Body of pancreas (tissue), 4 donors: ENCODE measurements at places on chromosomes 3 and 15.

DNA sequence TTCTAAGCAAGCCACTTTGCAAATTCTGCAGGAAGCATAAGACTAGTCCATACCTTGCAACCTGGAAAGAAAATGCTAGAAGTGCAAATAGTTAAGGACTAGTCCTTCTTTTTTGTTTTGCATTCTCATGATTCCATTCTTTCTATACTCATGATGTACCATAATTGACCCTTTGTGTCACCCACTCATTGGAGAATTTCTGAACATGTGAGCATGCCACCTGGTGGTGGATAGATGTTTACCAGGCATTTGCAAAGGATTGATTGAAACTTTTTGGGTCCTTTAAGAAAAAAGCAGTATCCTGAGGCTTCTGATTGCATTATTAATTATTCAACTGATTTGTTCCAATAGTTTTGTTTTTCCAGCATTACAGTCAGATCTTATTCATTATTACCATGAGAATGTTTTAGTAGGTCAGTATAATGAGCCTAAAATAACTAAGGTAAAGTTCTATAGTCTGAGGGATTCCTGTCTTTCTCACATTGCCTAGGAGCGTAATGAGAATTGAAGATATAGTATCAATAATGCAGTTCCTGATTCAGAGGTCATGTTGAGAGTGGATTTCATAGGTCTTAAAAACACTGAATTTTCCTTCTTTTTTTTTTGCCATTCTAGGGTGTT lies 20.2 kb upstream of the DIPK2A start:
- peak; percentile 8 for DNase-seq

GRCh38 chr15:68126396-68126795 lies 72.3 kb downstream of the PIAS1 start:
- DNase-seq, result no peak

DNA sequence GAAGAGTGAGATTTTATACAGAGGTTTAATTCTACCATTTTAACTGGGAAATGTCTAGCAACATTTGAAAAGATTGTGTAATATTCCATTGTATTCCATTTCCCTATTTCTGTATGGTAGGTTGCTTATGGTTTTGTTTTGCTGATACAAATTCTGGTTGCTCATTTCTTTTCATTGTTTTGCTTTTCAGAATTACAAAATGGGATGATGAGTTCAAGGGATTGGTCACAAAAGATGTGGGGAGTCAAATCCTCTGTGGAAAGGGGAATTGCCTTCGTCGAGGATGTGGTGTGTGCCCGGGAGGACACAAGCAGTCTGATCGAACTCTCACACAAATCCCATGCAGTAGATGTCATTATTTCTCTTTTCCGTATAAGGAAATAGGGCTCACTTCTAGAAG lies 18.3 kb downstream of the SLCO3A1 start:
- DNase-seq, result no peak

DNA sequence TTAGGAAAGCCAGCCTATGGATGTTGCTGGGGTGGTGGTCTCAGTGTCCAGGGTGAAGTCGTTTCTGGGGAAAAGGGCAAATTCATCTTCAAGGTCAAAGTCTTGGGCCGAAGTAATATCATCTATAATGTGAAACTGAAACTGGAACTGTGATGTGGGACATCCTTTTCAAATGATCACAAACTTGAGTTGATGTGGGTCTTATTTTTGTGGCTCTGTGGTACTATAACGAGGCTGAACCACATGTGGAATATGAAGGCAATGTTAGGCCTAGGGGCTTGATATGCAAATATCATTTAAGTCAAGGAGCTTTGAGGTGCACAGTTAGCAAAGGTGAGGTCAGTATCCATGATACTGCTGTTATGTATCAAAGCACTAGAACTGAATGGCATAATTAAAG lies 1.5 kb upstream of the CD200R1L start:
- DNase-seq, result no peak

GRCh38 chr3:185647880-185648210 lies 61.8 kb downstream of the SENP2 start:
- DNase-seq, result no peak

DNA sequence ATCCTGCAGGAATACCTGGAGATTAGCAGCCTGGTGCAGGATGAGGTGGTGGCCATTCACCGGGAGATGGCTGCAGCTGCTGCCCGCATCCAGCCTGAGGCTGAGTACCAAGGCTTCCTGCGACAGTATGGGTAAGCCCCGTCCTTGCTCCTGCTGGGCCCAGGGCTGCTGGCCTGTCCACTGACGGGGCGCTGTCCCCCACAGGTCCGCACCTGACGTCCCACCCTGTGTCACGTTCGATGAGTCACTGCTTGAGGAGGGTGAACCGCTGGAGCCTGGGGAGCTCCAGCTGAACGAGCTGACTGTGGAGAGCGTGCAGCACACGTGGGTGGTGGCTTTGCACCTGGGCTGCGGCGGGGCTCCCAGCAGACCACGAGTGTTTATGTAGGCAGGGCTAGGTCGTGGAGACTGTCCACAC lies 5.0 kb downstream of the FES start:
- DNase-seq, result no peak

DNA sequence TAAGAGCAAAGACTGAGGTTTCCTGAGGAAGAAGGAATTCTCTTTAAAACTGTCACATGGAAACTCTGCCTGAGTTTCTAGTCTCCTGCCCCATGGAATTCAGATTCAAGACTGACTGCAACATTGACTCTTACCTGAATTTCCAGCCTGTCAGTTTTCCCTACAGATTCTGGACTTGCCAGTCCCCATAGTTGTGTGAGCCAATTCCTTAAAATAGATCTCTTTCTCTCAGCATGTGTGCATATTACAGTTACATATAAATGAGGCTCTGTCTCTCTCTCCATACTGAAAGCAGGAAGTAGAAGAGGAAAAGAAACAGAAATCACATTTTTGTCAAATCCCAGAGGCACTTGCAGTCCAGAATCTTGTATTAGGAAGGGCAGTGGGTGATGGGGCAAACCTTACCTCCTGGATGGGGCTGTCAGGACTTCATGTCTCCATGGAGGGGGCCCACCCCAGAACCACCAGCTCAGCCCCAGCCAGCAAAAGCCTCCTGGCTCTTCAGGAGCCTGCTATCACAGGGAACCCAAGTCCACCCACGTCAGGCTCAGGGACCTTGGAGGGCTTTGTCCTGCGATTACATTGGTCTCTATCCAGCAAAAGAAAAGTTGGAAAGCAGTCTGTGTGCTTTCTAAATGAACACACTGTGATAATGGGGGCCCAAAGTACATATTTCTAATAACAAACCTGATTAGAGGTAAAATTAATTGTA lies 18.8 kb upstream of the GOLGA8J start:
- DNase-seq, result peak; percentile 6

DNA sequence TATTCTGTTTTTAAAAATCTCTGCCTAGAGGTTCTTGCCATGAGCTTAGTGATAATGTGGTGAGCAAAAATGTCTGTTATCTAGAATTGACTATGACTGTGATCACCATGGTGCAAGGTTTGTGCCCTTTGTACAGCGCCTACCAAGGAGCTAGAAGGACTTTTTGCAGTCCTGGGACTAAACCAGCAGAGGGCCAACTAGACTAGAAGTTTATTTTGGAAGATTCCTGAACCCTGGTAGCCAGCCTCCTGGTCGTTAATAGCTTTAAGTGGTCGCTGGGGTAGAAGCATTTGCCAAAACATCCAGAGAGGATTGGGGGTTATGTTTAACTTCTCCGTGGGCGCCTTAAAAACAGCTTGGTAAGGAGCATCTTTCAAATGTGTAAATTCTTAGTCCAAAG lies 7.8 kb downstream of the SCG5 start:
- DNase-seq, result peak; percentile 50

DNA sequence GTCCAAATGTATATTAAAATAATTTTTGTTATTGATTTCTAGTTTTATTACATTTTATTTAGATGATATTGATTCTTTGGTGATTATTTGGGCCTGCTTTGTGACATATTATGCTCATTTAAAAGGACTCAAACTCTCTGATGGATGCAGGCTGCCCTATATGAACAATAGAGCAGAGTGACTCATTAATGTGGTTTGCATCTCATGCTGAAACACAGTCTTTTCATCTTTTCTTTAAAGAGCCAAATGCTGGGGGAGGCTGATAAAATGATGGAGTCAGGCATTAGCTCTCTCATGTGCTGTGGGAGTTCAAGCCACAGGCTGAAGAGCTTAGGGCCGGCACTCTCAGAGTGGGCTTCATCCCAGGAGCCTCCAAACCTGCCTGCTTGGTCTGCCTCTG lies 7.2 kb downstream of the PLA1A start:
- no peak for DNase-seq

DNA sequence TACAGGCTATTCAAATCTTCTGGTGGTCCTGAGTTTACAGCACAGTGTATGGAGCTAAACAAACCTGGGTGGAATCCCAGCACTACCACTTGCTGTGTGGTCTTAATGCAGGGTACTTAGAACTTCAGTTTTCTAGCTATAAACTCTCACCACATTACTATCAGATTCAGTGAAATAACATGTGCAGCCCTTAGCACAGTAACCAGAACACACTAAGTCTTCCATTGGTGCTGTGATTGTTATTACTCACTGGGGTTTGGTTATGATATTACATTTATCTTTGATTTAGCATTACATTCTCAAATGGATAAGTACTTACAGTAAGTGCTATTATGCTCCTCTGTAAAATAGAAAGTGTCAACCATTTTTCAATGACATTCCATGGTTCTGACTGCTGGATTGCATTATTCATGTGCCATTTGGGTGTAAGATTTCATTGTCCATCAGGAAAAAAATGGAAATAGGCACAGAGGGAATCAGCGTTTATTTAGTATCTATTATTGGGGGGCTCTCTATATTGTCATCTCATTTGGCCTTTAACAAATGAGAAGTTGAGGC lies 81.9 kb downstream of the PDE8A start:
- DNase-seq, result no peak

- DNase-seq, result no peak
These were observed 30.6 kb upstream of the GATA2 start for GRCh38 chr3:128523591-128523990.

DNA sequence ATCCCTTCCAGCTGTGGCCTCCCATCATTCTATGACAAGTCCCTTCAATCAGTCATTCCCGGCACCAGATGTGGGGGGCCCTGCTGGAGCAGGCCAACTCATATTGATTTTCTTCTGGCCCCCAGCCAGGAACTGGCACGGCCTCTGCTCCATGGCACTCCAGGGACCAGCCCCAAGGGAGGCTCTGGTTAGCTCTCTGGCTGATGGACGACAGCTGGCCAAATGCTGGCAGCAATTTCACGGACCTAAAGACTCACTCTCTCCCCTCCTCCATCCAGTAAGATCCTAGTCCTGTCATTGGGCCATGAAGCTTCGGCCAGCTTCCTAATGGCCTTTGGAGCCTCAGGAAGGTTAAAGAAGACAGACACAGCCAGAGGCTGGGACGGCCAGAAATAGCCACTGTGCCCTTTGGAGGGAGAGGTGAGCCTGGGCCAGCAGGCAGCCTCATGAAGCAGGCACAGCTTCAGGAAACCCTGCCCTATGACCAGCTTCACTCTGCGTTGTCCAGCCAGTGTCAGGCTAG lies 131.0 kb downstream of the MEX3B start:
- peak; percentile 13 for DNase-seq

DNA sequence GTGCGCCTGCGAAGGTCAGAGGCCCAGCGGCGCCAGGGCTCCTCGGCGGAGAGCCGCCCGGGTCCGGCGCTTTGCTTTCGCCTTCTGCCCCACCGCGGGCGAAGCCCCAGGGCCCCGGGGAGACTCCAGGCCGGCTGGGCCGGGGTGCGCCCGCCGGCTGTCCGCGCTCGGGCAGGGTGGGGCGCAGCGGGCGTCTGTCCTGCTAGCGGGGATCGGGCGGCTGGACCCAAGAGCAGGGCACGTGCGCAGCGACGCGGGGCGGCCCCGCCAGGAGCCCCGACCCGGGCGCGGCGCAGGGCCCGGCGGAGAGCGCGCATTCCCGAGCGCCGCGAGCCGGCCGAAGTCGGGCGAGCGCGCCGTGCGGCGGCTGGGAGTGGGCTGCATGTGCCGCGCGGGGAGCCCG lies 569 bp upstream of the ALDH1A3 start:
- peak; percentile 28 for DNase-seq

DNA sequence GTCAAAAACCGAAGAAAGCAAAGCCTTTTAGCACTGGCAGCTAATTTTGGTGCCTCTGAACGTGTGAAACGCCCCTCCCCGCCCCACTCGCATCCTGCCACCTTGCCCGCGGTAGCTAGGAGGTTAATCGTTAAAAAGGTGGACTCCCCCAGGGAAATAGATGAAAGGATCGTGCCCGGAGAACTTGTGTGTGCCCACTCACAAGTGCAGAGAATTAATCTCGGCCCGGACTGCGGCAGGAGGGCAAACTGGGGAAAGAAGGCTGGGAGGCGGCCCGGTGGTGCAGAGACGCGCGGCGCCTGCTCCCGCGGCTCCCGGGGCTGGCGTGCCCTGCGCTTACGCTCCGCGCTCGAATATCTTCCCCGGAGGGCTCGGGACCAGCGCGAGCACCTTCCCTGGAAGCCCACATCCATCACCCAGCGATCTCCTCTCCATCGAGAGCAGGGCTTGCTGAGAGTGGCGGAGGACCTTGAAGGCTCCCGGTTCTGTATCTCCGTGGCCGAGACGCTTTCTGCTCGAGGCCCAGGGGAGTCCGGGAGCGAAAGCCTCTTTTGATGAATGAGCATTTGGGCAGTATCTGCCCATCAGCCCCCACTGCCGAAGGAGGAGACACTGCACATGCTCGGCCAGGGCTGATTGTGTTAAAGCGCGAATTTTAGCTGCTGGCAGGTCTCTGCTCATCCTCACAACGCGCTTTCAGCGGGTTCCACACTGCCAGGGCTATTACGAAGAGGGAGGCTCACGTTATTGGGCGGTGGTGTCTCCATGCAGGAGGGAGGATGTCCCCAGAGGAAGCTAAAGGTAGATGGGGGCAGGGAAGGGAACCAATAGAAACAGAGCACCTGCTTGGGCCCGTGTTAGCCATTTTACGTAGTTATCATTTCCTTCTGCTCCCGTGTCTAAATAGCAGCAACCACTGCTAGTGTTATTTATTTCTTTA lies 1.3 kb upstream of the SPTSSB start:
- DNase-seq, result peak; percentile 16

DNA sequence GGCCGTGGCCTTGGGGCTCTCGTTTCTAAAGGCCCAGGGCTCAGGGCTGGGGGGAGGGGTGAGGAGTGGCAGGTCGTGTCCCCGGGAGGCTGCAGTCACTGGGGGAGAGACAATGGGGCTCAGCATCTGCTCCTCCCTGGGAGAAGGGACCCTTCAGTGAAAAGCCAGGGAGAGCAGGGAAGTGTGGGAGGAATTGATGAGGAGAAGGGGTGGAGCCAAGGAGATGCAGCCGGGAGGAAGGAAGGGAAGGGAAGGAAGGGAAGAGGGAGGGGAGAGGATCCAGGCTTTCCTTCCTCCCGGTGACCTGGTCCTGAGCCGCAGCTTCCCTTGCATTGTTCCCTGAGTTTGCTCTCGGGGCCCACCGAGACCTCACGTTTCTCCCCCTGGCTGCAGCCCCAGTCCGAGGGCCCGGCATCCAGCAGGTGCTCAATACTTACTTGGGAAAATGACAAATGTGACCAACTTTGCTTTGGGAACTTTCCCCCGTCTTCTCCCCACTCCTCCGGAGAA lies 1.4 kb upstream of the ZNF710 start:
- DNase-seq, result peak; percentile 72
